ENCODE measurements at places on chromosomes 4 and X.

- no peak for DNase-seq
Observed at GRCh38 chr4:54107951-54108748, 8.2 kb downstream of the GSX2 start.

GRCh38 chr4:65973186-65973585, 302.9 kb upstream of the EPHA5 start:
- DNase-seq, result no peak

- DNase-seq, result no peak
Observed at GRCh38 chr4:163673848-163674697, 179.6 kb downstream of the TMA16 start.

DNA sequence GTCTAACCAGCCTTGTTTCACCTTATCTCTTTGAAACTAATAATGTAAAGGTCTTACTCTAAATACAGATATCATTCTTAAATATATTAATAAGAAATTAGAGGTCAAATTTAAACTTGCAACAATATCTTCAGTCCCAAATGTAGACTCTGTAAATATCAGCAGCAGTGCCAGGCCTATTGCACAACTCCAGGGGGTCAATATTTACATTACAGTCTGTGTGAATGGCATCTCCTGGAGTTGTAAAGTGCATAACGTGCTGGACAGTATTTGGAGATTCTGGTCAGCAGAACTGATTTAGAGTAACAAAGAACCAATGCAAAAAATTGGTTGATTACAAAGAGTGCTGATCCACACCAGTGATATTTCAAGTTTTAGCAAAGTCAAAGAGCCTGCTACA, 1225.9 kb downstream of the PCDH19 start:
- no peak for DNase-seq

- no peak for DNase-seq
Observed at GRCh38 chrX:32687379-32687778, 524.0 kb downstream of the DMD start.

- no peak for DNase-seq
Observed at GRCh38 chr4:151236036-151236435, 40.9 kb upstream of the PRSS48 start.

DNA sequence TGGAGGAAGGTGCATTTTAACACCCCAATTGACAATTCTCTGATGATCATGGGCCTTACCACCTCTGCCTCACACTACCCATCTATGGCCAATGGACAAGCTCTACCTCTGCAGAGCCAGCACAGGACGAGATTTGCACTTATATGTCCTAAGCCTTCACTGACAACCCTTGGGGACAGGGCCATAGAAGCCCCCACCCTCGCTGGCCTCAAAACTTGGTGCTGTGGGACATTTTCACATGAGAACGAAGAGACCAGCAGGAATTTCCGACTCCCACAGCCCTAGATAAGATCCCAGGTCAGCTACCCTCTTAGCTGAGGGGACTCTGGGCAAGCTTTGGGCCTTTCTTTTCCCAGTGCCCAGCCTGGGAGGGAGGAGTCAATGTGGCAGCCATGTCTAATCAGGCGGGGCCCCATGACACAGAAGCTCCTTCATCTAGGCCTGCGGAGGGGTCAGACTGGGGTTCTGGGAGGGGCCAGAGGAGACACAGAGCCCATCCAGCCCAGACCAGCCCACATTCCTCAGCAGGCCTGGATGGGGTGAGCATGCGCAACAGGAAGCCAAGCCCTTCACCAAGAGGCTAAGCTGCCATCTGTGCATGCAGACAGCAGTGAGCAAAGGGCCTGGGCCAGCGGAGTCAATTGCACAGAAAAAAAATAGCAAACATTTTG, 12.1 kb downstream of the PJA1 start:
- DNase-seq, result peak; percentile 92

GRCh38 chr4:6845027-6845426, 62.5 kb downstream of the KIAA0232 start:
- no peak for DNase-seq

DNA sequence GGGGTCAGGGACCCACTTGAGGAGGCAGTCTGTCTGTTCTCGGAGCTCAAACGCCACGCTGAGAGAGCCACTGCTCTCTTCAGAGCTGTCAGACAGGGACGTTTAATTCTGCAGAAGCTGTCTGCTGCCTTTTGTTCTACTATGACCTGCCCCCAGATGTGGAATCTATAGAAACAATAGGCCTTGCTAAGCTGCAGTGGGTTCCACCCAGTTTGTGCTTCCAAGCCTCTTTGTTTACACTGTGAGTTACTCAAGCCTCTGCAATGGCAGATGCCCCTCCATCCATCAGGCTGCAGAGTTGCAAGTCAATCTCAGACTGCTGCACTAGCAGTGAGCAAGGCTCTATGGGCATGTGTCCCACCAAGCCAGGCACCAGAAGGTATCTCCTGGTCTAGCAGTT, 158.1 kb downstream of the DTHD1 start:
- DNase-seq, result no peak

DNA sequence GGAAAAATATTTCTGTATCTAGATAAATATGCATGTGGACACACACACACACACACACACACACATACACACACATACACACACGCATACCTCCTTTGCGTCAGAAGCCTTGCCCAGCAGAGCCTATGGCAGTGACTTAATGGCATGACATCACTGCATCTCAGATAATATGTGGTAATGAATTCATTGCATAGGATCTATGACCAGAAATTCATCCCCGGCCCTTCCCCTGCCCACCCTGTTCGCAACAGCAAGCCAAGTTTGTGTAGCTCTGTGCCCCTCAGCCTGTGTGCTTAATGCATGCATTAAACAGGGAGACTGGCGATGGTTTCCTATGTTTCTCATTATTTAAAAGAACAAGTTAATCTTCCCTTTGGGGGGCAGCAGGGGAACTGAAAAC, 120.7 kb downstream of the NKX6-1 start:
- DNase-seq, result no peak

DNA sequence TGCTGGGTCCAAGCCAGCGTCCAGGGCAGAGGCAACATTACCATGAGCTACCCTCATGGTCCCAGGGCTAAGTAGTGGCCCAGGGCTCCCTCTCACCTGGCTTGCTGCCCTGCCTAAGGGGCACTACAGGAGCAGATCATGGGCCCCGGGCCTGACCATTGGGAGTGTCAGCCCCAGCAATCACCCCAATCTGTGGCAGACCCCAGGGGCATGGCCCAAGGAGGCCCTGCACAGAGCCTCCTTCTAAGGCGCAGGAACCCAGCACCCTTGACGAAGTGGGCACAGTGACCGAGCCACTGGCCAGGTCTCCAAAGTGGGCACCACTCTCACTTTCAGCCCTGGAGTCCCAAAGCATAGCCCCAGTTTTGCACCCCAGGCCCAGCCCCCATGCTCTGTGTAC, 667.1 kb downstream of the SH3BGRL start:
- no peak for DNase-seq

DNA sequence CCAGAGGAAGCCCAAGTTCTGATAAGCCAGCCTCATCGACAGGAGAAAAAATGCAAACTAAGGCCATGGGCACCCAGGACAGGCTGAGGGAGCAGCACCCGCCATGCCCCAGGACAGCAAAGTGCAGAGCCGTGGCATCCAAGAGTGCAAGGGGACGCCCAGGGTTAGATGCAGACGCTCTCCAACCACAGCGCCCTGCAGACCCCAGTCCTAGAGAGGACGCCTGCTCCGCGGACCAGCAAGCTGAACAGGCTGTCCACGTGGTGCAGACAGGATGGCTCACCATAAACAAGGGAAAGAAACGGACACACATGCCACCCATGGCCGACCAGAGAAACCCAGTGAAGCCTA, 32.6 kb downstream of the GAK start:
- DNase-seq, result no peak

GRCh38 chr4:20178902-20179576, 72.7 kb upstream of the SLIT2 start:
- DNase-seq, result no peak

- DNase-seq, result no peak
Observed at GRCh38 chrX:153803211-153804099, 9.0 kb downstream of the SSR4 start.

GRCh38 chr4:37936889-37937498, 23.2 kb upstream of the PTTG2 start:
- no peak for DNase-seq

DNA sequence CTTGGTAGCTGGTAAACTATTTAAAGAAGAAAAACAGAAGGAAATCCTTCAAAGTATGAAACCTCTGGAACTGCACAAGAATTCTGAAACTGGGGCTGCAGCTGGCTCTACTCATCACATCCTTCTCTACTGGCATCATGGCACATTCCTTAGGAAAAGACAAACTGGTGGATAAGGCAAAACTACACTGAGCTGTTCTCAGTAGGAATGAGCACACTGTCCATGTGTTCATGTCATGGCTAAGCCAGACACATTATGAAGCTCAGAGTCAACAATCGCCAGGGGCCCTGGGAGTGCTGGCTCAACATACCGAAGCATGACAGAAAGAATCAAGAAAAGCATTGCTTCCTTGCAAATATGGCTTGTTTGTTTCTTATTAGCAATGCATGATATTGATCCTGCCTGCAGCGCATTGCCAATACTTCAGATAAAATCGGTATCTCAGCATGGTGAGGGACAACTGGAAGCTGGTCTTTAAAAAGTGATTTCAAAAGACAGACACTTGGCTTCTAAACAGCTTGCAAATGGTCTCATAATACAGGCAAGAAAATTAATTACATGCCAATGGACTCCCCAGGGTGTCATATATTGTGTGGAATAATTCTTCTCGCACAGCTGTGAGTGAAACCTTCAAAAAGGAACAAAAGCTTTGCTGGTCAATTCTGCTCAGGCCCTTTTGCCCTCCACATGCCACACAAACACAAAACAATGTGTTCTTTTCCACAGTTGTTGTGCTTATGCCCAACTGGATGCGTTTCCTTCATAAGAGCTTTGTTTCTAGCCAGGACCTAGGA, 300.2 kb upstream of the VCX start:
- DNase-seq, result no peak

DNA sequence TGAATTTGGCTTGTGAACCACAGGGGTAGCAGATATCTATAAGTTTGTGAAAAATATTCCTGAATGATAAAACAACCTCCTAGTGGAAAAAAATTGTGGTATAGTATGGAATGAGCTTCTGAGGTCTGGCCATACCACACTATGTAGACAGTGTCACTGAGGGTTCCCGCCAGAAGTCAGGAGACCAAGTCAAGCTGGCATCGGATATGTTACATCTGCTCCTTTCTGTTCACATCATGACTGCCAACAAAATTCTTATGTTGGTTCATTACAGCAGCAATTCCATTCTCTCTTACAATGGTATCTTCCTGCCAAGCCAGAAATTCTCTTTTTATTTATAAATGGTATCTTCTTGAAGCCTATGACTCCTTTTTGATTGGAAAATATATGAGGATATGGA, 273.0 kb downstream of the PPP3CA start:
- DNase-seq, result no peak

DNA sequence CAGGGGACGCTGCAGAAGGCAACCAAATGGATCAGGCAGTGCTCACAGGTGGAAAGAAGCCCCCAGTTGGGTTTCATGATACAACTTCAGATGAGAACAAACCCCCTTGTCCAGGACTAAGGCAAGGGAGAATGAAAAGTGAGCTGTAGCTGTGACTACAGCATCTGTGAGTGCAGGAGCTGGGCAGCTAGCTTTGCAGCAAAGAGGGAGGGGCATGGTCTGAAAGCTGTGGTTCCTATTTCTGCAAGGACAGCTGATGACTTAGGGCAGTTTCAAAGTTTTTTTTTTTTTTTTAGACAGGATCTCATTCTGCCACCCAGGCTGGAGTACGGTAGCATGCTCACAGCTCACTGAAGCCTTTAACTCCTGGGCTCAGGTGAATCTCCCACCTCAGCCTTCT, 1317.4 kb upstream of the DIAPH2 start:
- no peak for DNase-seq

- peak; percentile 42 for DNase-seq
Observed at GRCh38 chrX:78104447-78105176, 564 bp downstream of the PGK1 start.

DNA sequence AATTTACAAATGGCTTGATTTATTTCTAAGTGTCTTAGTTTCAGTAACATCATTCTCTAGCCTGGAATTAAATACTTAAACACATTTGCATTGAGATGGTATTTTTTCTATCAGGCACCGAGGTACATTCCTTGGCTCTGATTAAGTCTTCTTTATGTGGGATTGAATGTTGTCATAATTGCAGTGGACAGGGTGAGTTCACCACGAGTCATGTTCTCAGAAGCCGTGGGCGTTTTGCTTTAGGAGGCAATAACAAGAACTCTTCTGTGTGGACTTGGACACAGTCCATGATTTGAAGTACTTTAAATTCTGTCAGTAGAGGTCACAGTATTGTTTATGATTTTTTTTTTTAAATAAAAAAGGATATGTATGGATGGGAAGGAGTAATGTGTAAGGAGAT, 57.1 kb upstream of the EFHC2 start:
- DNase-seq, result peak; percentile 8

- DNase-seq, result no peak
Observed at GRCh38 chr4:2831611-2832308, 11.9 kb upstream of the ADD1 start.

- DNase-seq, result no peak
Observed at GRCh38 chrX:118824173-118824730, 628 bp downstream of the ZCCHC12 start.

DNA sequence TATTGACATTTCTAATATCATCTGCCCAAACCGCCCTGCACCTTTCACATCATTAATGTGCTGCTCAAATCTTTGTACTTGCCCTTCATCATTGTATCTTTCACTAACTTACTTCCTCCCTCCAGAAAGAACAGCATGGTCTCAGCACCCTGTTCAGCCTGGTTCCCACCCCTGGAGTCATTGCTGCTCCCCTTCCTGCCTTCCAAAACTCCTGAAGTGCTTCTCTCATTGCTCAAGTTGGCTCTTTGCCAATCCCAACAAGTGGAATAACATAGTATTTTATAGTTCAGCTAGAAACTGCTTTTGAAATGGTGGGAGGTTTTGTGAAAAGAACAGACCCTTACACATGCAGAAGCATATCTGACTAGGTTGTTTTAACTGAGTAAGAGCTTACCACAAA, 14.0 kb upstream of the TTC29 start:
- DNase-seq, result no peak

DNA sequence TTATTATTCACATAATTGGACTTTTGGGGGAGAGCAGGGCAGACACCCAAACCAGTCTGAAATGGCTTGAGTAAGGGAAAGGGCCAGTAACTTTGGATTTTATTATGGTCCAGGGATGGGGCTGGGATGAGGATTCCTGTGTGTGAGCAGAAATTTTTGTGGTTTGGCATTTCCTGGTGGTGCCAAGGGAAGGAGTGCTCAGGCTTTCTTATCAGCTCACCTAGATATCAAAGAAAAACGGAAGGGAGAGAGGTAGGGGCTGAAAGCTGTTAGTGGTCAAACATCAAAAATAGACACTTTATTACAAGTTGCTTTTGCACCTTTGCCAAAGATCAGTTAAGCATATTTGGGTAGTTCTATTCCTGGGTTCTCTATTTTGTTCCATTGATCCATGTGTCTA, 128.5 kb upstream of the DIPK2B start:
- no peak for DNase-seq

DNA sequence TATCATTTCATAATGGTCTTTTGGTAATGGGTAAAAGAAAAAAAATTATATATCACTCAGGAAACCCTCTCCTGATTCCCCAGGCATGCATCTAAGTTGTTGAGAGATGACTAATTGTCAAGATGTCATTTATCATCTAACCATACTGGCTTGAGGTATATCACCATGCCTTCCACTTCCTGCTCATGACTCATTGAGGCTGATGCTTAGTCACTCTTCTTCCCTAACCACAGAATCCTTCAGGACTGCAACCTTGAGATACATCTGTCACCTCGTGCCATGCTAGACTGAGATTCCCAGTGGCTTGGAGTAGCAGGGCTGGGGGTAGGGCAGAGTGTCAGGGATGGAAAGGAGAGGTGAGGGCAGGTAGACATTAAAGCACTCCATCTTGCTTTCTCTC, 782.5 kb upstream of the INTU start:
- no peak for DNase-seq

GRCh38 chrX:19630228-19630627, 114.9 kb upstream of the MAP3K15 start:
- no peak for DNase-seq
